Stimulated activated CD8-positive, alpha-beta memory T cell treated with anti-CD3 and anti-CD28 coated beads, Interleukin-4, amount 100 ng/mL, for 4 hours (primary cell): ENCODE measurements at places on chromosomes 16 and 17.

- no peak for DNase-seq
Observed at GRCh38 chr16:4534151-4534790, 4.3 kb downstream of the CDIP1 start.

DNA sequence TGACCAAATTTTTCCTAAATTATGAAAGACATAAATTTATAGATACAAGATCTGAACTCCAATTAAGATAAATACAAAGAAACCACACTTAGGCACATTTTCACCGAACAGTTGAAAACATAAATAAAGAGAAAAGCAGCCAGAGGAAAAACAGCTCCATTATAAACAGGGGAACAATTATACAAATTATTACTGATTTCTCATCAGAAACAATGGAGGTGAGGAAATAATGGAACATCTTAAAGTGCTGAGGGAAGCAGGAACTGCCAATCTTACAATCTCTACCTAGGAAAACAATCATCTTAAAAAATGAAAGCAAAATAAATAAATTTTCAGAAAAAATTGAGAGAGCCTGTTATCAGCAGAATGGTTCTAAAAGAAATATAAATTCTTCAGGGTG is 234.4 kb upstream of the PMFBP1 start:
- DNase-seq: no peak

DNA sequence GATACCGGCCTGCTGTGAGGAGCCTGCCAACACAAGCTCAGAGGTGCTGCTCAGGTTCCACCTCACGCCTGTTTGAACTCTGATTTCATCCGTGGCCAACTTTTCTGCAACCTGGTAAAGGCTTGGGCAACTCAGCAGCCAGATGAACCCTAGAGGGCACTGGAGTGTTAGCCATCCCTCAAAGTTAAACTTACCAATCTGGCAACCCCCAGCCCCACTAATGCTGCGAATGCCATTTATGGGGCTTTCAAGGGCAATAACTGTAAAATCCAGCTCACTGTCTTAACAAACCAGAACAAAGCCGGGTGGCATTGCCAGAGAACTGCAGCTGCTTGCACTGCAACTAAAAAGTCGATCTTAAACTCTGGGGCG is 105.5 kb downstream of the AXIN2 start:
- no peak for DNase-seq

DNA sequence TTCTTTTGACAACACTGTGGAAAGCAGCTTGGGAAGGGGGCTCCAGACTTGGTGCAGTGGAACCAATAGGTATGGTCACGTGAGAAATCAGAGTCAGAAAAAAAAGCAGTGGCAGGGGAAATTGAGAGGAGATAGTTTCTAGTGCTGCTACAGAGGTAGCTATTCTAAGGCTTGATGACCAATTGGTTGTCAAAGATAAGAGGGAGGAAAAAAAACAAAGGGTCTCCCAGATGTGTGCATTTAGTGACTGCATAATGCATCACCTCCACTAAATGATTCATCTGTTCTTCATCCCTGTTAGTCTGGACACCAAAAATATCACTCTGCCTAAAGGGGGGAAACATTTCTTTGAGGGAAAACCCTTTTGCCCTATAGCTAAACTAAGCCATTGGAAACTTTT is 56.5 kb downstream of the PIGL start:
- DNase-seq: no peak

DNA sequence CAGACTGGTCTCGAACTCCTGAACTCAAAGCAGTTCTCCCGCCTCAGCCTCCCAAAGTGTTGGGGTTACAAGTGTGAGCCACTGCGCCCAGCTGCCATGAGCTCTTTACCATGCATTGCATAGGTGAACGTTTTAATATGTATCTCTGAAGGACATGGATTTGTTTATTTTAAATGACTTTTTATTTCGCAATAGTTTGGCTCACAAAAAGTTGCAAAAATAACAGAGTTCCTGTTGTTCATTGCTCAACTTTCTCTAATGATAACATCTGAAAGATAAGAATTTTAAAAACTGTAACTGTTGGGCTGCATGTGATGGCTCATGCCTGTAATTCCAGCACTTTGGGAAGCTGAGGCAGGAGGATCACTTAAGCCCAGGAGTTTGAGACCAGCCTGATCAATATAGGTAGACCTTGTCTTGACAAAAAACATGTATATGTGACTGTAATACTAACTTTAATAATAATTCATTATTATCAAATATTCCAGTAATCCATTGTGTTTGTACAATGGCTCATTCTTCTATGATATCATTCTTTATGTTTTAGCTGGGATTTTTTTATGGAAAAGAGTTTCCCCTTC is 80.1 kb downstream of the ABCC1 start:
- no peak for DNase-seq

GRCh38 chr16:30166202-30166902 is 17.1 kb upstream of the CORO1A start:
- DNase-seq: no peak

DNA sequence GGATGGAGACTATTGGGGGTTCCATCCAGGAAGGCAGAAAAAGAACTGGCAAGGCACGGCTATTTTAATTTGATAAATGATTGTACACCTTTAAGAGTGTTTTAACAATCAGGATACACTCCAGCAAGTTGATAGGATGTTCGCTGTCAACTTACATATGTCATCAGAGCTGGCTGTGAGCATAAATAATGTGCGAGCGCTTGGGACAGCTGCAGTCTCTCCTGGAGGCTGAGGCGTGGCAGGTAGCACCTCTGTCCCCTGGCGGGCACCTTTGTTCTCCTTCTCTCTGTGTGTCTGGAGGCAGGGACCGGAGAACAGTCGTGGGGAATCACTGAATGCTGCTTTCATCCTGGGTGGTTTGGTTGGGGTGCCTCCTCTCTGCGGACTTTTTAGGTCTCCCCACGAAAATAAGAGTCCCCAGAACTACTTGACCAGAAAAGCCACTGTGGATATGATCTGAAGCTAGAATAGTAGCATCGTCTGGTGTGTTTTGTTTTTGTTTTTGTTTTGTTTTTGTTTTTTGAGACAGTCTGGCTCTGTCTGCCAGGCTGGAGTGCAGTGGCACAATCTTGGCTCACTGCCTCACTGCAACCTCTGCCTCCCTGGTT is 9.4 kb downstream of the BAHCC1 start:
- DNase-seq: no peak

DNA sequence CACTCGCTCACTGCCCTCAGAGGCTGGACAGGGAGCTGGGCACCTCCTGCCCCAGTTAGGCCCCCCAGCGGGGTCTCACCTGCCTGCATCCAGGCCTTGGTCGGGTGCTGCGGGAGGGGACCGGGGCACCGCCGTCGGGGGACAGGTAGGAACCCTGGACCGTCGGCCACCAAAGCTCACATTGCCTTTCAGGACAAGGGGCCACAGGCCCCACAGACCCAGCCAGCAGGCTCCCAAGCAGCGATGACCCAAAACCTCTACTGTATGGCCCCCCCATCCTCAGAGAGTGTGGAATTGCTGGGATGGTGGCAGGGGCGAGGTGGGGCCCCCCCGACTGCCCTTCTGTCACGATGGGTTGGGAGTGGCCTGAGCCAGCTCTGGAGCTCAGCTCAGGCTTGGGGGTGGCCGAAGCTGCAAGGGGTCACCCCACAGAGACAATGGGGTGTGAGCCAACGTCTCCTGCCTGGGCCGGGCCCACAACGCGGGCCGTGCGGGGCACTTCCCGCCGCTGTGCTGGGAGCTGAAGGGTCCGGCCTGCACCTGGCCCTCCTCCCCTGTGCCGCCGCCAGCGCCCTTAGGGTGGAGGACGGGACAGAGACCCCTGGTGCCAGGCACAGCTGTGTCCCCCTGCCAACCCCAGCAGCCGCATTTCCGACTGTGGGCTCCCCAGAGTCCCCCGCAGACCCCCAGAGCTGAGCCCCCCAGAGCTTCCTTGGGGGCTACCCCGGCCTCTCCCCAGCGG is 498 bp downstream of the IGFALS start:
- no peak for DNase-seq

DNA sequence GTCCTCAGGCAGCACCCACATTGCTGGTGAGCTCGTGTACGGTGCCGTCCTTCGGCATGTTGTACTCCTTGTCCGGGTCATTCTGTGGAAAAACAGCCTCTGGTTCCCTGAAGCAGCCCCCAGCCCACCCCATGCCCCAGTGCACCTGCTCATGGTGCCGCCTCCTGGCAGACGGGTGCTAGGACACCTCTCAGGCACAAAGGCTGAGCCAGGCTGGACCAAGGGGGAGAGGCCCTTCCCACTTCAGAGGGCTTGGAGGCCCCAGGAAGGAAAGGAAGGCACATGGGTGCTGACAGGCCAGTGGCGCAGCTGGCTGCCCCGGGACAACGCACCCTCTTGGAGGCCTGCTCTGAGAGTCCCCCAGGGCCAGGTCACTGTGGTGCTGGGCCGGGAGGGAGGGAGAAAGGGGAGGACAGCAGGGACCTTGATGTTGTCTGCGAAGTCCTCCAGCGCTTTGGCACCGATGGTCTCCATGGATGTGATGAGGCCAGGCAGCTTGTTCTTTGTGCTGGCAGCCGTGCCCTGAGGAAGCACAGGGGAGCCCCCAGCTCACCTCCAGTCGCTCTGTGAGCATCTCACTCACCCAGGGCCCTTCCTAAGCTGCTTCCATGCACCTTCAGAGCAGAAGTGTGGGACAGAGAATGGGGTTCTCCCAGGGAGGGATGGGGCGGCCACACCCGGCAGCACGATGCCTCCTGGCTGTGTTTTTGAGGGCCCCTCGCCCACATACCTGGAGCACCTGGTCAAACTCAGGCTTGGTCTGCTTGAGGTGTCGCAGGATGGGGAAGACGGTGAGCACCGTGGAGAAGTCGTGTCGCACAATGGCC is 9.3 kb downstream of the ZACN start:
- DNase-seq: no peak

DNA sequence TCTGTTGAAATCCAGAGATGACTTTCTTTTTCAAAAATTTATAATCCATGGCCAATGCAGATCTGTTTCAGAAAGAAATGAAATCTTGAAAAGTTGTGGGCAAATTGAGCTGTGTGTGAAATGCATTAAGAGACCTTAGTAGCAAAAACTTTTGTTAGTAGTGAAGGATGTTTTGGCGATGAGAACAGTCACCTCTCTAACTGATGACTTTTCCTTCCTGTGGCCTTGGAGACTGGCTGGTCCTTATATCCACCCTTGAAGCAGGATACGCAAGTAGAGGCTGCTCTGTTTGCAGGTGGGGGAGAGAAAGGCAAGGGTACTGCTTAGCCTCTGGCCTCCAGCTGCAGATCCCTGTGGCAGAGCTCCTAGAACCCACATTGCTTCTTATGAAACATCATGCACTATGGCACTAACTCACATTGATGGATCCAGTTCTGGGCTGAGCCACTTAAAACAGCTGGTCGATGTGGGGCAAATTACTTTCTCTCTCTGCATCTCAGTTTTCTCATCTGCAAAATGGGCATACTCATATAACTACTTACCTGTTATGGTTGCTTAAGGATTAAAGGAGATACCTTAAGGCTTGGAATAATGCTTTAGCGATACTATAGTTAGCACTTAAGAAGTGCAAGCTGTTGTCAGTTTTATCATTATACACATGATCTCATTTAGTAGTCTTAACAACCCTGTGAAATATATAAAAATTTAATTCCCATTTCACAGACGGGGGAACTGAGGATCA is 89.3 kb downstream of the SDR42E1 start:
- no peak for DNase-seq

DNA sequence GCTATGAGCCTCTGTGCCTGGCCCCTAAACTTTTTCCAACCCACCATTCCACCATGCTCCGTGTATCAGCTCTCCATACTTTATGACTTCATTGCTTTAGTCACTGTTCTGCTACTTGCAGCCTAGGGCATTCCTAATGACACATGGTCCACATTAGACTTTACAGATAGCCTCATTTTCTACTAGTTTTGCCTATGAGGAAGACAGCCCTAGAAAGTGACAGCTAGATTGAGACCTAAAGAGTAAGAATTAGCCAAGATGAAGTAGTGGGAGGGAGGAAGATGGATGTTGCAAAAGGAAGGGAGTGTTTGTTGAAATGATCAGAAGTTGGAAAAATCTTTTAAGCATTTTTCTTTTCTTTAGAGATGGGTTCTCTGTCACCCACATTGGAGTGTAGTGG is 11.0 kb downstream of the C16orf54 start:
- no peak for DNase-seq

- no peak for DNase-seq
Observed at GRCh38 chr17:27995554-27995953, 46.9 kb upstream of the NLK start.

- no peak for DNase-seq
Observed at GRCh38 chr16:16092925-16093627, 130.2 kb downstream of the ABCC6 start.

GRCh38 chr17:49501496-49501895 is 6.4 kb downstream of the NGFR start:
- no peak for DNase-seq

- no peak for DNase-seq
Observed at GRCh38 chr16:23611936-23612335, 15.8 kb upstream of the NDUFAB1 start.

GRCh38 chr17:73359987-73360410 is 48.2 kb upstream of the CDC42EP4 start:
- DNase-seq: no peak

- DNase-seq: no peak
Observed at GRCh38 chr17:31493656-31494155, 102.2 kb downstream of the RAB11FIP4 start.

- no peak for DNase-seq
Observed at GRCh38 chr17:36128411-36128978, 24.9 kb downstream of the CCL4 start.

GRCh38 chr16:81445143-81445961 is 744 bp downstream of the CMIP start:
- DNase-seq: no peak

DNA sequence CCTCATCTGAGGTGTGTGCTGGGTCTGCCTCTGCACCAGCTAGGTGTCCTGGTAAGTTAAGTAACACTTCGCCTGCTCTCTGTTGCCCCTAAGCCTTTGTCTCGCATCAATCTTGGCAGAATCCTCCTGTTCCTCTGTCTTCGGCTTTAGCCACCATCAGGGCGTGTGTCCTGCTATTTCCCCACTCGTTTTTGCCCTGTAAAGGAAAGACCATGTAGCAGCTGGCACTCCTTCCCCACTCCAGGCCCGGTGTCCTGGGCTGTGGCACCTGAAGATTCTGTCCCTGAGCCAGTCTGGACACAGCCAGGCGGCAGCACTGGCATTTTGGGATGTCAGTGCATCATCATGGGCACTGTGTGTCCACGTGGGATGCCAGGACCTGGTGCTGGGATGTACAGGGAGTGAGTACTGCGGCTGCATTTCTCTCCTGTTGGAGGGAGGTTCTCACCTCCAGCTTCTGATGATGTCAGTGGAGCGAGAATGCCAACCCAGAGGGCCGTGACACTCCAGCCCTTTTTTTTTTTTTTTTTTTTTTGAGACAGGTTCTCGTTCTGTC is 26.2 kb upstream of the FOXK2 start:
- no peak for DNase-seq

DNA sequence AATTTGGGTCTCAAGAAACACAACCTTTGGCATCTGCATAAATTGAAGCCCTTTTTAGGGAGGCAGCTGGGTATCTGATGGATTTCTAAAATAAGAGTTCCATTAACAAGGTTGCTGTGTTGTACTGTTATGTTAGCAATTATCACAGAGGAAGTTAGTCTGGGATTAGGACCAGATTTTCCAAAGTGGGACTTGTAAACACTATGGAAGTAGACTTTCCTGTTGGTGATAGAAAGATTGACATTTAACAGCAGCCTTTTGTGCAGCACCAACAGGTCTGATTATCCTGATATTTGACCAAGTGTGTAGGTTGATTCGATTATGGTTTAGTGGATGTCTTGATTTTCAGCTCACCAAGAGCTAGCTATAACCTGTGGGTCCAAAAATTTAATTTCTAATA is 46.4 kb downstream of the TMEM100 start:
- DNase-seq: no peak

- no peak for DNase-seq
Observed at GRCh38 chr17:556431-556995, 158.1 kb downstream of the VPS53 start.
